ENCODE measurements at places on chromosomes 6 and 20.

DNA sequence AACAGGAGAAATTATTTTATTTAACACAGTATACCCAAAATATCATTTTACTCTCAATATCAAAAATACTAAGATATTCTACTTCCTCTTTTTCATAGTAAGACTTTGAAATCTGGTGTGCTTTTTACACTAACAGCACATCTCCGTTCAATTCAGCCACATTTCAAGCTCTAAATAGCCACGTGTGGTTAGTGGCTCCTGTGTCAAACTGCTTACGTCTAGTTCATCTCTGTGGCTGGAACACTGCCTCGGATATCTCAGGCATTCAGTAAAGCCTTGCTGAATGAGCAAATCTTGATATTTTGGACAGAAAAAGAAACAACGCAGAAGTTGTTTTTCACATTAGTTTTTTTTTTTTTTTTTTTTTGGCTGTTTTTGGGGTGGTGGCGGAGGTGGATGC lies 136.1 kb downstream of the EYA4 start:
- no peak for DNase-seq

- peak; percentile 56 for DNase-seq
These were observed 8.5 kb downstream of the NRN1 start for GRCh38 chr6:5998236-5998635.

- peak; percentile 57 for DNase-seq
These were observed 8.5 kb downstream of the SYNGAP1 start for GRCh38 chr6:33428224-33428965.

- DNase-seq, result no peak
These were observed 38.0 kb downstream of the FOXP4 start for GRCh38 chr6:41584205-41584604.

DNA sequence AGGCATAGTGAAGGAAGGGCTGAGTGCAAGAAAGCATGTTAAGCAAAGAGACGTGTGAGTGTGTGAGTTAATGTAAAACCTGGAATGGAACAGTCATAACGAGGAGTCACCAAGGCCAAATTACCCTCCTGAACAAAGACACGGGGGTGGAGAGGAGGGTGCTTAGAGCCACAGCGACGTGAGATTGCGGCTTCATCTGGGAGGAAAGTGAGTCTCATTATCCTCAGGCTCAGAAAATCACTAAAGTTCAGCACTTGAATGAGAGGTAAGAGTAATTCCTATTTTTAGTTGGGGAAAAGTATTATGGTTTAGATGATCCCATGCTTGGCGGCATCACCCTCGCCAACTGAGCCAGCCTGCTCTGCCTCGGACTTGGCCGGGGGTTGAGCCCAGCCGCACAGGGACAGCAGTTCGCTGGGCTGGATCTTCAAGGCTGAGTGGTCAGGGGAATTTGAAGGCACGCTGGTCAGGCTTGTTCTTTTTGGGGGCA lies 136.6 kb downstream of the DTNBP1 start:
- DNase-seq, result peak; percentile 56

GRCh38 chr6:97563529-97563928 lies 280.5 kb upstream of the MMS22L start:
- no peak for DNase-seq

GRCh38 chr6:17491416-17492142 lies 98.2 kb downstream of the CAP2 start:
- DNase-seq, result no peak

- no peak for DNase-seq
These were observed 38.8 kb upstream of the EMILIN3 start for GRCh38 chr20:41405436-41405835.

- DNase-seq, result no peak
These were observed 133.7 kb upstream of the AGPAT4 start for GRCh38 chr6:161407581-161407980.

- DNase-seq, result no peak
These were observed 76.9 kb downstream of the ANKRD6 start for GRCh38 chr6:89509777-89510281.

- DNase-seq, result no peak
These were observed 96.2 kb upstream of the FOXO3 start for GRCh38 chr6:108464418-108465097.

DNA sequence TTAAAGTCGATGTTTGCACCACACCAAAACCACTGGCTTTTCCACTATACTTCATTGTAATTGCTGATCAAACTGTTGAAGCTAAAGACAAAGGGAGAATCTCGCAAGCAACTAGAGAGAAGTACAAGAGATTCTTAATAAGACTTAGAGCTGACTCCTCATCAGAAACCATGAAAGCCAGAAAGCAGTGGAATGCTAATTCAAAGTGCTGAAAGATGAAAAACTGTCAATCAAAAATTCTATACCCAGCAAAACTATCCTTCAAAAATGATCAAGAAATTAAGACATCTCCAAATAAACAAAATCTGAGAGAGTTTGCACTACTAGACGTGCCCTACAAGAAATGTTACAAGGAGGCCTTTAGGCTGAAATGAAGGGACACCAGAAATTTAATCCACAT lies 52.6 kb downstream of the CD83 start:
- DNase-seq, result no peak

- no peak for DNase-seq
These were observed 18.9 kb downstream of the MANBAL start for GRCh38 chr20:37308086-37309050.

GRCh38 chr6:3449750-3450305 lies 7.0 kb downstream of the SLC22A23 start:
- DNase-seq, result no peak

- no peak for DNase-seq
These were observed 33.4 kb downstream of the EFCAB8 start for GRCh38 chr20:32891926-32892660.

GRCh38 chr6:22411376-22412105 lies 114.7 kb upstream of the PRL start:
- no peak for DNase-seq

DNA sequence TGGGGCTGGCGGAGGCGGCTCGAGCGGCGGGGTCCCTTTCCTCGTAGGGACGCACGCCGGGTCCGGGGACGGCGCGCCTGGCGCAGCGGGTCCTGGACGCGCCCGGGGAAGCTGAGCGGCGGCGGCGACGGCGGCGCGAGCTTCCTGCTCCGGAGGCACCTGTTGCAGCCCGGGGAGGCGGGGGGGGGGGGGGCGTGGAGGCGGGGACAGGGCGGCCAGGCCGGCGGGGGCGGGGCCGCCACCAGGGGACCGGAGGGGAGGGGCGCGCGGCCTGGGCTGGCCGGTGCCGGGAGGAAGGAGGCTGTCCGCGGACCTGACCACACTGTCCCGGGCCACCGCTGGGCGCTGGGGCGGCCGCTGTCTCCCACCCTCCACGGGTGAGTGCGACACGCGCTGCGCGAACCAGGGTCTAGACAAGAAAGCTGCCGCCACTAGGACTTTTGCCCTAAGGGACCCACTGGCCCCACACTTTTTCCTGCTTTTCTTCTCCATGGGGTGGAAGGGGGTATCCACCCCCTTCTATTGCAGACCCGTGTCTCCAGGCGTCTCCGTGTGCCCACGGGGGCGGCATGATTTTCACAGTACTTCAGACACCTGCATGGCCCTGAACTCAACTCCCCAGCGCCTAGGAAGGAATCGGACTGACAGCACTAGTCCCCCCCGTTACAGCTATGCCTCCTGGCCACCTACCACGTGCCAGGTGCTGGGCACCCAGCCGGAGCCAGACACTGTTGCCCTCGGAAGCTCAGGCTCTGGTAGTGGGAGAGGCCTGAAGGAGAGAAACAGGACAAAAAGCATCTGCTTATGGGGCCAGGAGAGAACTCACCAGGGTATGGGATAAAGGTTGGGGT lies at the start of gene NFATC2:
NFATC2 (minus strand) TSS at position 149 of the 851 bp plus-strand sequence. CDS start 220 bp downstream, outside the sequence.
- peak; percentile 88 for DNase-seq

DNA sequence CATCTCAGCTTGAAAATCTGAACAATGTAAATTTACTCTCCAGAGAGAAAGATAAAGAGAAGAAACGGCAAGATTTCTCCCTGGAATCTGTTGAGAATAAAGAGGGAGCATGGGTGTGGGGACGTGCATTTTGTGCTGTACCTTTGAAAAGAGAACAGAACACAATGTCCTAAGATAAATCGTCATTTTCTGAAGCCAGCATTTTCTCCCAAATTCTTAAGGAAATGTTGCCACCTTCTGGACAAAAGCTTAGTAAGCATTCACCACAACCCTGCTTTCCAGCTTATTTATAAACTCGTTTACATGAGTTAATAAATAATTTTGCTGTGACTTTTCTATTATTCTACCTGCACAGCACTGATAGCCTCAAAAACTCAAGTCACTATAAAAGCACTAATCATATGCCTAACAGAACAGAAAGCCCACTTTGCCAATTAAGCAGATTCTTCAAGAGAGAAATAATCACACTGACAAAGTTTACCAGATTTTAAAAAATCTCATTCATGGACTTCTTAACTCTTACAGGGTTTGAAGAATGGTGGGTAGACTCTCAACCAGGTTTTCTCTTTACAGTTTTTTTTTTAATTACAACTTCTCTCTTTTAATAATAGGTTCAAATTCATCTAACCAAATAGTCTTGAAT lies 155.8 kb downstream of the MBOAT1 start:
- peak; percentile 86 for DNase-seq

DNA sequence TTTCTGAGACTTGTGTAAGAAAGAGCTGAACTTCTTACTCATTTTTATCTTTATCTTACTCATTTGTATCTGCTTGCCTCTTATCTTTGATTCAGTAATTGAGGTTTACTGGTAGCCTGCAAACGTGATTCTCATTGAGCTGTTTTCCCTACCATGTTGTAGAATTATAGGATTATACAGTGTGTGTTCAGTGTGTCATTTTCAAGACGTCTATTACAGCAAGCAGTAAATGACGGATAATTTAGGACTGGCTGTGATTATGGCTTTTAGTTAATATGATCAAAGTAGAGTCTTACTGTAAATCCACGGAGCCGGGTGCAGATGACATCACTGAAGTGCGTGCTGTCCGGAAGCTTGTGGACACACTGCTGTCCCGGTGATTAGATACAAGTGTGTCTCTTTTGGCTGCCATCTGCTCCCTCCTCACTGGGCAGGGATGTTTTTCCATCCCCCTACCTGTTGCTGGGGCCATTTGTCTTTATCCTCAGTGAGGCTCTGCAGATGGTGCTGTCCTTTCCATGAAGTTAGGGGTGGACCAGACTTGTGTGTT lies 6.0 kb downstream of the NELFCD start:
- DNase-seq, result no peak

GRCh38 chr6:43269273-43270007 lies 26.2 kb downstream of the TTBK1 start:
- DNase-seq, result peak; percentile 63

DNA sequence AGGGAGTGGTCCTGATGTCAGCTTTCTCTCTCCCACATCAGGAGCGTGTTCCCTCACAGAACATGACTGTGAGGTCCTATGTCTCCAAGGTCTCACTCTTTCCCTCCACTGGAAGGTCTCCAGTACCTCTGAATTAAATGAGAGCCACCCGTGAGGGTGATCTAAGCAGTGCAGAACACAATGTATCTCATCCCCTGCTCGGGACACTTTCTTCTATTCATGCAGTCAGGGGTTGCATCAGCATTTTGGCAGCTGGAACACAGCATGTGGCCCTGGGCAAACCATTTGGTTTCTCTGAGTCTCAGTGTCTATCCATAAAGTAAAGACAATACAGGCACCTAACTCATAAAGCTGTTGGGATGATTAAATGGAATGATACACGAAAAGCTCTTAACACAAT lies 34.2 kb downstream of the MAFB start:
- DNase-seq, result no peak

DNA sequence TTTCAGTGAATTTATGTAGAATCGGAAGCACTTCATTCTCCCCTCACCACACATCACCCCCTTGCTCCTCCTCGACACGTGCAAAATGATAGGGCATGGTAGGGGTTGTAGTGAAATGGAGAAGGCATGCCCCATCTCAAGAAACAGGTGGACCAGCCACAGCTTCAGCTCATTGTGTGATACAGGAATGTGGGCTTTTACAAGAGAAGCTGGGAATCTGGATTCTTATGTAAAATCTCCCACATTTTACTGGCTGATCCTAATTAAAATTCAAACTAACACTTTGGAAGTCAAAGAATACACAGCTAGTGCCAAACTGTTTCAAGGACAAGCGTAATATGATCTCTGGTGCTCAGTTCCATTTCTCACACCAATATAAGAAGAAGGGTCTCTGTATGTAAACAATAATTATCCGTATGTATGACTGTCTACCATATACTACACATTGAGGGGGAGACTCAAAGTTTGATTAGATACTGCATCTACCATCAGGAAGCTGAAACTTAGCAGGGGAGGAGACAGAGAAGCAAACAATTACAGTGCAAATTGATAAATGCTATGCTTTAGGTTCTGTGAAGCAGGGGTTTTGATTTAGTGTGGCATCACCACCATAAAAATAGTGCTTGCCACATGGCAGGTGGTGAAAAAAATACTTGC lies 24.3 kb upstream of the KIAA0408 start:
- peak; percentile 14 for DNase-seq

DNA sequence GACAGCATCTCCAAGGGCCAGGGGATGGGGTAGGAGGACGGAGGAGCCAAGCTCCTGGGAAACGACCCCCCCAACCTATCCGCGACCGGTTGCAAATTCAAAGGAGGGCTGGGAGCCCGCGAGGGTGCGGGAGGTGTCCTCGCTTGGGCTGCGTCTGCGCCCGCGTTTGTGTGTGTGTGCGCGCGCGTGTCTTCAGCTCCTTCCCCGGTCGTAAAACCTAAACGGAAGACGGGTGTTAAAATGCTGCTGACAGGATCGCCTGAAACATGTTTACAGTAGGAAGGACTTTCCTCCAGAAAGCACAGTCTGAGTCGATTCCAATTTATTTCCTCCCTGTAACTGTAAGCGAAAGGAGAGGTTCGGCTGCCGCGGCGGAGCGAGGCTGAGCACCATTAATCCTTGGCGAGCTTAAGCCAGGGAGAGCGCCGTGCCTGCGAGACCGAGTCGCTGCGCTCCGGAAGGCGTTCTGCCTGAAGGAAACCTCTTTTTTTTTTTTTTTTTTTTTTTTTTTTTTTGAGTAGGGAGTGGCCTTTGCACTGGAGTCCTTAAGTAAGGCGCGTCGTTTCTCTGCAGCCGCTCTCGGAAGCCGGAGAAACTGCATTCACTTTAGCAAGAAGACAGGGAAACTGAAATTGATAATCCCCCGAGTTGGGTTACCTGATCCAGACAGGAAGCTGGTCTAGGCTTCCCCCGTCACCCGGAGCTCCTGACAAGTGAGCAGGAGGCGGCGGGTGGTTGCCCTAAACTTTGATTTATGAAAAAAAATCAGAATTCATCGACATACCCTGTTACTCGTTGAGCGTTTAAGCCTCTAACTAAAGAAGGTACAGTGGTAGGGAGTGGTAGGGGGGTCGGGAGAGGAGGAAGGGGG lies 4.8 kb upstream of the SOX4 start:
- peak; percentile 92 for DNase-seq

DNA sequence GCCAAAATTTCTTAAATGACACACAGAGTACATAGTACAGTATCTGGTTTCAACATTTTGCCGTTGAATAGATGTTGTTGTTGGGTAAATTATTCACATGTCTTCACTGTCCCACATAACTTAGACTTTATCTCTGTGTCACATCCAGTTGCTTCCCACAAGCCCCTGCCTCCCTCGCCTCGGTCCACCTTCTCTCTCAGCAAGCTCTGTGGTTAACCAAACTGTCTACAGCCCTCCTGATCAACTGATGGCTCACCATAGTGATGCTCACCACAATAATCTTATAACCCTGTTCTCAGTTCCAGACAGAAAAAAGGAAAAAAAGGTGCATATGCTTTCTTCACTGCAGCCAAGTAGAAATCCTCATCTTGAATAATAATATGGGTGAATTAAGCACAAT lies 23.0 kb downstream of the IL17F start:
- DNase-seq, result no peak

GRCh38 chr6:151108548-151108947 lies 131.2 kb upstream of the AKAP12 start:
- DNase-seq, result no peak
